ENCODE measurements at places on chromosomes 12 and 14.
A peak's percentile ranks its signal among the peaks of the same experiment; 100 is the strongest.

- DNase-seq, result no peak
Measured at GRCh38 chr14:59318908-59319307, 130.4 kb downstream of the DAAM1 start.

DNA sequence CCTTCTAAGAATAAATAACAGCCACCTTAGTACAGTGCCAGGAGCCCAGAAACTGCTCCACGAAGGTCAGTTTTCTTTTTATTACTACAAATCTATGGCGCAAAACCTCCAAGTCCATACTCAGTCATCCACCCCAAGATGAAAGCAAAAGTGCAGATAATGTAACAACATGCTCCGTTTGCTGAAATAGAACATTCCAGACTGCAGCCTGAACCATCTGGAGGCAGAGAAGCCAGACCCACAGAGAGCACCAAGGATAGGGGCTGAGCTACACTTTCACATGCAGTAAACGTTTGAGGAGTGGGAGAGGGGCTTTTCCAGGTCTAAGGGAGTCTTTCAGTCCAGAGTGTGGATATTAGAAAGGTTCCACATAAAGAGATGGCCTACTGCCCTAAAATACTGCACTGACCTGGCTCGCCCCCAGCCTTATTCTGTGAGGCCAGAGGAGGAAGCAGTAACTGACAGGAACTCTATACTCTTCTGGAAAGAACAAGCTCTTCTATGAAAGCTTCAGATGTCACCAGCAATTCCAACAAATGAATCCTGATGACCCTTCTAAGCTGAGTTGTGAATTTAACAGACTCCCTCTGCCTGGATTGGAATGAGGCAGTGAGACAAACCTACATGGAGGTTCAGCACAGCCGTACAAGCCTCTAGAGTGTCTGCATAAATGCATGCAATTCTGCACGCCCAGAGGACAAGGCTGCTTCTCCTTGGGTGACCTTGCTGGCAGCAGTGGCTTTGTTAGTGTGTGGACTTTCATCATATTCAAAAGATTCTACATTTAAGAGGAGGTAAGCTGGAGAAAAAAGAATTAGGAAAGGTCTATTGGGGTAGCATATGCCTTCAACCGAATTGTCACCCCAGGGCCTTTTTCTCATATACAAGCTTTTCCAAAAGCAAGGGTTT is 153.9 kb upstream of the EGLN3 start:
- DNase-seq, result no peak

- DNase-seq, result no peak
Measured at GRCh38 chr14:35965400-35965799, 139.3 kb downstream of the BRMS1L start.

DNA sequence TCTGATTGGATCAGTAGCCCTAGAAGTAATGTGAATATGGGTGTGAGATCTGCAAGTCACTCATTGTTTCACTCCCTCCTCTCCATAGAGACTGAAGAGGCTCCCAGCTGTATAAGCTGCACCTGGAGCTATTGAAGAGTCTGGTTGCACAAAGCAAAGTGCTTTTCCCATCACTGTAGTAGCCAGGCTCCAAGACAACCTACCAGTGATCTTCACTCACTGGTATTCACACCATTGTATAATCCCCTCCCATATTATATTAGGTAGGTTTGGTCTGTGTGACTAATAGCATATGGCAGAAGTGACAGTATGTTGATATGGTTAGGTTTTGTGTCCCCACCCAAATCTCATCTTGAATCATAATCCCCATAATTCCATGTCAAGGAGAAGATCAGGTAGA is 64.4 kb downstream of the ZFC3H1 start:
- no peak for DNase-seq

GRCh38 chr12:41905073-41905758 is 239.5 kb downstream of the GXYLT1 start:
- DNase-seq, result no peak

DNA sequence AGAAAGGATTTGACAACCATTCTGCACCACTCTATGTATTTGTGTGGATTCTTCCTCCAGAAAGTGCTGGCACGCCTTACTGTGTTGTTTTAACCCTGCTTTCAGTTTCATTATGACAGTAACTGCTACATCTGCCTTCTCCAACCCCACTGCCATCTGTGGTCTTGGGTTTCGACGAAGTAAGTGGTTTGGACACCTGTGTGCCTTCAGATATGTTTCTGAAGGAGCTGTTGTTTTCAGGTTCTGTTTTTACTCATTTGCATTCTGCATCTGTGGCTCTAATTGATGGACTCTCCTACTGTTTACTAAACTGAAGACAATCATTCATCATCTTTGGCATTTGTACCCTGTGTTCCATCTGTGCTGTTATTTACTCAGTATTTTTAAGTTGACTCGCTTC is 4.1 kb downstream of the TSHR start:
- DNase-seq, result no peak

GRCh38 chr12:103547929-103548328 is 39.1 kb upstream of the STAB2 start:
- peak; percentile 24 for DNase-seq

GRCh38 chr12:24360461-24360860 is 411.0 kb upstream of the SOX5 start:
- no peak for DNase-seq

- no peak for DNase-seq
Measured at GRCh38 chr14:105941226-105942166, 415.1 kb downstream of the TMEM121 start.

- no peak for DNase-seq
Measured at GRCh38 chr14:100370003-100370402, 46.9 kb downstream of the SLC25A47 start.

DNA sequence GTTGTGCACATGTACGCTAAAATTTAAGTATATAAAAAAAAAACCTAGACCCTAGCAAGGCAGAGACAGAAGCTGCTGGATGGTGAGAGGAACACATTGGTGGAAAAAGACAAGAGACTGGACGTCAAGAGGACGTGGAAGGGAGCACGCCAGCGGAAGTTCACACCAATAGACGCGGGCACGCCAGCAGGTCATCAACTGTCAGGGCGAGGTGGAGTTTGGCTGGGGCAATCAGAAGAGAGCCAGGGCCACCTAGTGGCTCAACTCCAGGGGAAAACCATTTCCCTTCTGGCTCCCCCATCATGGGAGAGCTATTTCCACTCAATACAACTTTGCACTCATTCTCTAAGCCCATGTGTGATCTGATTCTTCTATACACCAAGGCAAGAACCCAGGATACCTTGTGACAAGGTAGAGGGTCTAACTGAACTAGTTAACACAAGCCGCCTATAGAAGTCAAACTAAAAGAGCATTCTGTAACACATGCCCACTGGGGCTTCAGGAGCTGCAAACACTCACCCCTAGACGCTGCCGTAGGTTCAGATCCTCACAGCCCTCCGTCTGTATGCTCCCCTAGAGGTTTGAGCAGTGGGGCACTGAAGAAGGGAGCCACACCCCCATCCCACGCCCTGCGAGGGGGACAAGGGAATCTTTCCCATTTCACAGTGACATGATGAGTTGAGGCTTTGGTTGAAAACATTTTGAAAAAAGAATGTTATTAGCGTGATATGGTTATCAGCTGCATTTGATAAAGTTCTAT is 702.7 kb downstream of the TMTC2 start:
- DNase-seq, result no peak

GRCh38 chr12:100017056-100017455 is 32.3 kb upstream of the ANKS1B start:
- no peak for DNase-seq

- DNase-seq, result no peak
Measured at GRCh38 chr12:49777800-49778748, 36.7 kb downstream of the TMBIM6 start.

DNA sequence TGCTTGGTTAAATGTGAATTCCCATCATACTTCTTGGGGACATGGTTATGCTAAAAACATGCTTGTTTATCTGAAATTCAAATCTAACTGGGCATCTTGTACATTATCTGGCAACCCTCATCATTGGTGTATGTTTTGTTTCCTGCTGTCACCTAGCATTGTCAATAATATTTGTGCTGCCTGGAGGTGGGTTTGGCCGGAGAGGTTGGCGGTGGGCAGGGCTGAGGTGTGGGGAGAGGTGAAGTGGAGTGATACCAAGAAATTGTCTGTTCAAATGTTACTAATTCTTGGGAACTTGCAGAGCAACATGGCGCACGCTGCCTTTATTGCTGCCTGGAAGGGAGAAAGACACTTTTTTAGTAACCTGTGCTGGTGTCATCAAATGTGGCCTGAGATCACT is 280.5 kb downstream of the VRK1 start:
- no peak for DNase-seq

GRCh38 chr14:77889971-77890442 is 90.1 kb downstream of the ADCK1 start:
- no peak for DNase-seq

GRCh38 chr12:42987216-42987650 is 397.7 kb upstream of the PRICKLE1 start:
- DNase-seq, result no peak

- no peak for DNase-seq
Measured at GRCh38 chr14:104335176-104335575, 196.8 kb downstream of the KIF26A start.

DNA sequence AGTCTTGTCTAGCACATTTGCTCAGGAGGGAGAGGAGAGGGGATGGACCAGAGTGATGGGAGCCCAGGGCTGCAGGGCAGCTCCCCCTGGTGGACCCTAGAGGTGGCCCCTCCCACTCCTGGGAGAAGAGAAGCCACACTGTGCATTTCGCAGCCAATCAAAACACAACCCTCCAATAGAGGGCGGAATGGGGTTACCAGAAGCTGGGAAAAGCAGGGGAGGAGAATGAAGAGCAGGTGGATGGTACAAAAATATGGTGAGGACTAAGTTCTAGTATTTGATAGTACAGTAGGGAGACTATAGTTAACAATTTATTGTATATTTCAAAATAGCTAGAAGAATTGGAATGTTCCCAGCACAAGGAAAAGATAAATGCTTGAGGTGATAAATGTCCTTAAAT is 23.6 kb downstream of the VASH1 start:
- DNase-seq, result peak; percentile 51

DNA sequence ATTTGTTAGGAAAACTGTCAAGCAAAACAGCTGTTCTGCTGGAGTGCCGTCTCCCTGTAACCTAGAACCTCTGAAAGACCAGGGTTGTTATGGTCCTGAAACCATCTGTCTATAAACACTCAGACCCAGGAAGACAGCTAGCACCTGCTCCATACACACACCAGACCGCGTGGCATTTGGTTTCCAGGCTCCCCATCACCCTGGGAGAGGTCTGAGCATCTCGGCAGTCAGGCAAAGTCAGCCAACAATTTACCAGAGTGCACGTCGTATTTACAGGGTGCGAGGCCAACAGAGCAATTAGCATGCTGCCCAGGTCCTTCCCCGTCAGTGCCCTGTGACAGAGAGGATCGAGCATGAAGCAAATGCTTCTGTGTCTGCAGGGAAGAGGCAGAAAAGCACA is 272.5 kb downstream of the SLC15A4 start:
- no peak for DNase-seq

DNA sequence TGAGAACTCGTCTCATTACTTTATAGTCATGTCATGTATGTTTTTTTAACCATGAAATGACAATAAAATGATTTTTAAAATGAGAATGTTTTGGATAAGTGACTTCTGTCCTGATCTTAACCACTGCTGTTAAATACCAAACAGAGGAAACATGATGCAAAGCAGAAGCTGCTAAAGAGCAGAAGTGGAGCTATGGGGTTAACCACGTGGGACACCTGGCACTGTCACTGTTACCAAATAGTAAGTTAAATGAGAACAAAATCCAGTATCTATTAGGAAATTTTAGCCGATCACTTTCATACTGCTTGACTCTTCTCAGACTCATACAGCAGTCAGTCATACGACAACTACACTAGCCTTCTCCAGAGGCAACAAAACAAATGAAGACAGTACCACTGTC is 82.4 kb downstream of the SCAF11 start:
- no peak for DNase-seq

DNA sequence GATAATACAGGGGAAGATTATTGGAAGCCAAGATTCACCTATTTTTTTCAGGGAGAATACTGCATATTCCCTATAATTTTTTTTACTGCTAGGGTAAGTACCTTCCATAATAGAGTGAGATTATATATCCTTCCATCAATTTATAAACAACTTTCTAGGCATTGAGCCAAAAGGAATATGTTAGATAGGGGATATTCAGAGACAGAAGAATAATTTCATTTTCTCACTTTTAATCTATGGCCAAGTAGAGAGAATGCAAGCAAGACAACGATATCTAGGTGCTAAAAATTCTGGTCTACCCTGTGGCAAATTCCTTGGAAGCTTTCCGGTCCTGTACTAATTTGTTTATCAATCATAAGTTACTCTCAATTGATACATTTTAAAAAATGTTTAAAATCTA is 69.7 kb upstream of the STAC3 start:
- DNase-seq, result no peak

DNA sequence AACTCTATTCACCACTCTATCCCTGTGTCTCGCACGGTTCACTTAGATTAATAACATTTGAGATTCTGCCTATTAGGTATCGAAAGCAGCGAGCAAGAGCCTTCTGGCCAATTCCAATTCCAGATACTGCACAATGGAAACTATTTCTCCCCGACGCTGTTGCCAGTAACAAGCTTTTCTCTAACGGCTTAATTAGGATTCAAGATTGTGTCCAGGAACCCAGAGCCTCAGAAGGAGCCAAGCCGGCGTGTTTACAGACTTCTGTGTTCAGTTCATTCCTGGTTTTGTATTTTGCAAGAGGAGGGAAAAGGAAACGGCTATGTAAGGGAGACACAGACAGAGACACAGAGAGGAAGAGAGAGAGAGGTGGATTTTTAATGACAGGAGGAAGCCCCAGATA is 185.6 kb downstream of the DICER1 start:
- no peak for DNase-seq

DNA sequence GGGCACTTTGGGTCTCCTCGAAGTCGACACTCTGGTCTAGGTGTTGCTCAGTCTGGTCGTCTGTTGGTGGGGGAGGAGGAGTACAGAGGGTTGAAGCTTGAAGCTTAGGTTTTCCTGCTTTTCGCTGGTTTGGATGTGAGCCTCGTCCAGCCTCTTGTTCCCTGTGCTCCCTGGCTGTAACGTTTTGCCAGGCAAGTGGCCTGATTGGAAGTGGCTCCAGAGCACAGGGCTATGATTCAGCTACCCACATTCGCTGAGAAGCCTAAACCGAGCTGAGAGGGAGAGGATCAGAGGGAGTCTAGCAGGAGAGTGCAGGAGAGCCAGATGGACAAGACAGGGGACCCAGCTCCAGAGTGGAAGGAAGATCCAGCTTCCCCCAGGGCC is 6.1 kb downstream of the HOXC10 start:
- no peak for DNase-seq

GRCh38 chr12:42306297-42306696 is 19.6 kb downstream of the ZCRB1 start:
- no peak for DNase-seq

DNA sequence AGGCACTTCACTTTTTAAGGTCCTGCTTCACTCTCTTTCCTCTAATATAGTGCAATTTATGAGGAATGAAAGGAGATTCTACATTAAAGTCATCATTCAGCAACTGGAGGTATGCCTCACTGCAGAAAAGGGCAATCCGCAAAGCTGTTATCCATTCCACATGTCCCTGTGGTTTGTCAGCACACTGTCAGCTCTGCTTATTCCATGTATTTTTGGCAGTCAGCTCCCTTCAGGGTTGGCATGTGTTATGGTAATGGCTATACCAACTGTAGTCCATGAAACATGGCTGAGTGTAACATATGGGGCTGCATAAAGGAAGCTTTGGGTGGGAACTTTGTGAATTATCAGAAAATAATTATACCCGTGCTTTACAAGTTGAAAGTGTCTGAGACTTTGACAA is 154.1 kb downstream of the GALC start:
- no peak for DNase-seq

GRCh38 chr12:67645126-67645525 is 3.4 kb upstream of the DYRK2 start:
- no peak for DNase-seq
